SK-N-SH (cell line): ENCODE measurements at places on chromosomes 7 and 10.

DNA sequence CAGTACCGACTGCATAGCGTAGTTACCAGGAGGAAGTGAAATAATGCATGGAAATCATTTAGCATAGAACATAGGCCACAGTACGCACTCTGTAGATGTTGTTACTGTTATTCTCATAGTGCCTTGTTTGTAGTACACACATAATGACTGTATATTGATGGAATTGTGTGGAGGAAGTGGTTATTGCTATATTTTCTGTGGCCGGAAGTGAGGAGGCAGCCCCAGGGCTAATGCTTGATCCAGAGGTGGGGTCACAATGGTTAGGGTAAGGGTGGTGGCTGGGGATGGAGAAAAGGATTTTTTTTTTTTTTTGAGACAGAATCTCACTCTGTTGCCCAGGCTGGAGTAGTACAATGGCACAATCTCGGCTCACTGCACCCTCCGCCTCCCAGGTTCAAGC lies 4.5 kb upstream of the MGAM start:
- no peak for DNase-seq

DNA sequence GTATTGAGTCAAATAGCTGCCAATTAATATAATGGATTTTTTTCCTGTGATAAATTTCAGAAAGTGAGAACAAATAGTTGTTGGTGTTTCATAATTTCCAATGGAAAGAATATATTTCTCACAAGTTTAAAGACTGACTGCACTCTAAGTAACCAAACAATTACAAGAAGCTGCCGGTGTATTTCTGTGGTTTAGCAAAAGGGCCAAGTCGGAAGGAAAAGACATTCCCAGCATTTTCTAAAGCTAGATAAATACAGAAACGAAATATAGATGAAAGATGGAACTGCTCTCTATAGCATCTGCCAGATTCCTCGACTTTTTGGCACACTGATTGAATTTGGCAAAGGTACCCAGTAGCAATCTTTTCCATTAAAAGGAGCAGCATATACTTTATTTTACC lies 92.7 kb upstream of the MKX start:
- DNase-seq: no peak

- peak; percentile 42 for DNase-seq
These were observed 69.4 kb upstream of the HECTD2 start for GRCh38 chr10:91340613-91341362.

DNA sequence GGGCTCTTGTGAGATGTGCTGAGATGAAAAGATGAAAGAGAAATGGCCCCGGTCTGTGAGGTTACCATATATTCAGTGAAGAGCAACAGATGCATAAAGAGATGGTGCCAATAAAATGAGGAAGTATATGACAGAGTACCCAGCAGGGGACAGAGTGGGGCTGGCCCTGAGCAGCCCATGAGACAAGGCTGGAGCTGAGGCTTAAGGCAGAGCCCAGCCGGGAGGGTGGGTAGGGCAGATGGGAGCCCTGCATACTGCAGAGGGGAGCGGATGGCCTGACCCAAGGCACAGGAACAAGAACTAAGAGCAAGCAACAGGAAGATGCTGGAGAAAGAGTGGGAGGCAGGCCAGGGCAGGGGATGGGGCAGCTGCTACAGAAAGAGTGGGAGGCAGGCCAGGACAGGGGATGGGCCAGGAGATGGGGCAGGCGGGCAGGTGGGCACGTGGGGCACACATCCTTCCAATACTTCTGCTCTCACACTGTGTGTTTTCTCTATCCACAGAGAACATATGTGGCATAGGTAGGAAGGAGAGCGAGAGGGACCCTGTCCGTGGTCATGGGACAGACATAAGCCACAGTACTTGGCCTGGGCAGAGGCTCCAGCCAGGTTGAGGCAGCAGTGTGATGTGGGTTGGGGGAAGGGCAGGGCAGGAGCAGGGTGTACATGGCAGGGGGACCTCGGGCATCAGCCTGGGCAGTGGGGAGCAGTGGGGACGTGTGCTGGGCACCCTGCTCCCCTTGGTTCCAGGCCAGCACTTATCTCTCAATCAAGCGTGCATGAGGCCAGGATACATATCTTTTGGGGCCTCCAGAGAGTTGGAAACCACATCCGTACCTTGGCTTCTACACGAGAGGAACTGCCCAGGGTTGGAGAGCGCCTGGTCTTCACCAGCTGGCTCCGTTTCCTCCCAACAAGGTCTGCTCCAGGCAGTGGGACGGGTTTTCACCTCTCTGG lies 91.6 kb upstream of the IKZF1 start:
- no peak for DNase-seq

DNA sequence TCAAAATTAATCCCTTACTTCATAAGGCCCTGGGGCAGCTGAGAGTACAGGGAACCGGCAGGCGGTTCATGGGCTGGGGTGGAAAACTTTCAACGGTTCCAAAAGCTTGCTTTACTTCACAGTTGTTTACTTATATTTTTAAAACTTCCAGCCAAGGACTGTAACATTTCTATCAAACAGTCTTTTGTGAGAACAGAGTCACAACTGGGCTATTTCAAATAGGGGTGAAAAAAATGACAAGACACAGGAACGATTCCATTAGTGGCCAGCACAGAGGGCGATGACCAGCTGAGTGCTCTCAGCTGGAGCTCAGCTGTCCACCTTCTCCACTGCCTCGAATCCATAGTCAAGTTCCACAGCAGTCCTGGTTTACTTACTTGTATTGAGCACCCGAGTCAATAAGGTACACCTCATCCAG lies 48.2 kb downstream of the XPNPEP1 start:
- DNase-seq: no peak
